ENCODE measurements at places on chromosomes 1 and 21.
A peak's percentile ranks its signal among the peaks of the same experiment; 100 is the strongest.

- no peak for DNase-seq
Measured at GRCh38 chr21:33959680-33960079, 44.1 kb upstream of the ATP5PO start.

GRCh38 chr1:46581681-46582455 is 22.2 kb downstream of the MKNK1 start:
- DNase-seq = no peak

GRCh38 chr21:46323710-46324389 is at the start of the genes C21orf58 and PCNT:
Gene C21orf58 (minus strand): TSS chr21:46323870. CDS start chr21:46322738, 1,132 bp downstream.
Gene PCNT (plus strand): TSS chr21:46324156. CDS start chr21:46324229, 73 bp downstream.
- DNase-seq = peak; percentile 98

- DNase-seq = no peak
Measured at GRCh38 chr1:193579323-193579722, 392.9 kb upstream of the B3GALT2 start.
